ENCODE measurements at places on chromosomes 6 and 20.

DNA sequence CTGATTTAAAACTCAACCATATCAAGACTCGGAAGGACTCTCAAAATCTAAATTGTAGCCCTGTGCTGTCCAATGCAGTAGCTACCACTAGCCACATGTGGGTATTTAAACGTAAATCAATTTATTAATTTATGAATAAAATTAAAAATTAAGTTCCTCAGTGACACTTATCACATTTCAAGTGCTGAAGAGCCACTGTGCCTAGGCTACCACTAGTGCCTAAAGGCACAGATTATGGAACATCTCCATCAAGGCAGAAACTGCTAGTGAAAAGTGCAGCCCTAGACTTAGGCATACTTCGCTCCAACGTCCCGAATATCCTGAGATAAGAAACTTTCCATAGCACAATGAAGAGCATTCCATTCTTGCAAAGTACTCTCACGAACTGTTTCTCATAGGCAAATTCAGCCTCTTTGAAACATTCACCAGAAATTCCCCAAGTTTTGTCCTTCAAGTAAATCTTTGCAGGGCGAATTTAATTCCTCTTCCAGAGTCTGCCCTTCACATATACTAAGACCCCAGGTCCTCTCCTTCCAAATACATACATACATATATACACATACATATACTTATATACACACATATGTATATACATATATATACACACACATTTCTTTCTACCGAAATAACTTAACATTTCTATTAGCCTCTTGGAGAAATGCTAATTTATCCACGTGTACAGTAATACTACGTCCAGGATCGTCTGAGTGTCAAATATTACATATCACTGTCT is 1.3 kb downstream of the SUPT3H start:
- DNase-seq, result peak; percentile 30

DNA sequence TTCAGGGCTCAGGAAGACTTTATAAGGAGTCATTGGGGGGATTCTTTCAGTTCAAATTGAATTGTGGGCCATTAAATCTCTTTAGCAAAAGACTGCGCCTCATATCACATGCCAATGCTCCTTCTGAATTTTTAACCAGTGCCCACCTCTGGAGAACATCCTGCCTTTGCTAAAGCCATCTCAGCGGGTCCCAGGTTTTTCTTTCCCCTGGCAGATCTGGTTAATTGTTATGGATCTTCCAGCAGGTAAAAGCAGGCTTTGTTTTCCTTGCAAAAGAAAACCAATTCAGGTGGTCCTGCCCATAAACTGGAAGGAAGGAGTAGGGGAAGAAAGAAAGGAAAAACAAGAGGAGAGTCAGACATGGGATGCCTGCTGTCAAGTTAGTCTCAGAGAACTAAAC is 298.2 kb downstream of the LRFN2 start:
- no peak for DNase-seq

- no peak for DNase-seq
These were observed 4.1 kb upstream of the DLL1 start for GRCh38 chr6:170294813-170295509.

DNA sequence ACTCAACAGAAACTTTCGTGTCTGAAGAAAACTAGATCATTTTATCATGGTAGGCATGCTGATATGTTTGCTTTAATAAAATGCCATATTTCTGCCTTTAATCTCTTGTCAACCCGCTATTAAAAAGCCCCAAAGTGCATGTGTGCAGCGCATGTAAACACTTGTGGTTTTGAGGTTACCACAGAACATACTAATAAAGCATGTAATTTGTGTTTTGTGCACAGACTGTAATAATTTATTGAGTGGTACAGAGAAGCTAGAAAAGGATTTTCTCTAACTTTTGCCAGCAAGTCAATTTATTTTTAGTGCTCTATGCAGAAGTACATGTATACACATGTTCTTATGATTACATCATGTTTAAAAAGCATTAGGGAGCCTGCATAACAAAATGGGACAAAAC is 349.9 kb upstream of the SLC35B3 start:
- no peak for DNase-seq

DNA sequence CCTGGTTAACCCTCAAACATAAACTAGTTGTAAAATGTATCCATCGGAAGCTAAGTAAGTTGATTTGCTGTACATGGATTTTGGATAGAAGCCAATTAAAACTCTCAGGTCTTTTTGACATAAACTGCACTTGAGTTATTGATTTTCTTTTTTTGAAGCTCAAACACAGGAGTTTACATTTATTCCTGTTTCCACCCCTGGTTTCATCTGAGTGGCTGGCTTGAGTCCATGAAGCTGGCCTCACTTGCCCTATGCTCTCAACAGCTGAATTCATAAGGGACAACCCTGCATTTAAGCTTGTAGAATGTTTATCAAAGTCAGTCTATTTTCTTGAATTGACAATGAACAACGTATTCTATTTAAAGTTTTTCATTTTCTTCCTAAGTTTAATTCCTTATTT is 58.1 kb upstream of the PLEKHG1 start:
- no peak for DNase-seq

- peak; percentile 43 for DNase-seq
These were observed 39.7 kb downstream of the NTSR1 start for GRCh38 chr20:62748311-62748710.

GRCh38 chr6:41199552-41200246 is 1.2 kb downstream of the TREML2 start:
- no peak for DNase-seq

DNA sequence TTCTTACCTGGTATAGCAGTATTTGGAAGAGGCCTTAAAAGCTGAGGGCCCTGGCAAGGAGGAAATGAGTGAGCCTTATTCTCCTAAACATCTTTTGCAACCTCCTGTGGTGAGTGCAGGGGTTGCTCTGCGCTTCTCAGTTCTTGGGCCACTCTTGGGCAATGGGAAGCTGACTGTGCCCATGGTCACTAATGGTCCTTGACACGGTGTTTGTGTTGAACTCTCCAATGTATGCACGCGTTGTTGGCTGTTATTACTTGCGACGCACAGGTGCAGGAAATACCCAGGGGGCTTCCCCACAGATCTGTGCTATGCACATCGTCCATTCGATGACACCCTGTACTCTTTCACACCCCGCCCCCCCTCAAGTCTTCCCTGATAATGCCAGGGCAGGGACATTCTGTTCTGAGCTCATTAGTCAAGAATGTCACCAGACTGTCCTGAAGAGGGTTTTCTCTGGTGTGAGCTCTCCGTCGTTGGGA is 79.7 kb downstream of the EDN1 start:
- peak; percentile 86 for DNase-seq

DNA sequence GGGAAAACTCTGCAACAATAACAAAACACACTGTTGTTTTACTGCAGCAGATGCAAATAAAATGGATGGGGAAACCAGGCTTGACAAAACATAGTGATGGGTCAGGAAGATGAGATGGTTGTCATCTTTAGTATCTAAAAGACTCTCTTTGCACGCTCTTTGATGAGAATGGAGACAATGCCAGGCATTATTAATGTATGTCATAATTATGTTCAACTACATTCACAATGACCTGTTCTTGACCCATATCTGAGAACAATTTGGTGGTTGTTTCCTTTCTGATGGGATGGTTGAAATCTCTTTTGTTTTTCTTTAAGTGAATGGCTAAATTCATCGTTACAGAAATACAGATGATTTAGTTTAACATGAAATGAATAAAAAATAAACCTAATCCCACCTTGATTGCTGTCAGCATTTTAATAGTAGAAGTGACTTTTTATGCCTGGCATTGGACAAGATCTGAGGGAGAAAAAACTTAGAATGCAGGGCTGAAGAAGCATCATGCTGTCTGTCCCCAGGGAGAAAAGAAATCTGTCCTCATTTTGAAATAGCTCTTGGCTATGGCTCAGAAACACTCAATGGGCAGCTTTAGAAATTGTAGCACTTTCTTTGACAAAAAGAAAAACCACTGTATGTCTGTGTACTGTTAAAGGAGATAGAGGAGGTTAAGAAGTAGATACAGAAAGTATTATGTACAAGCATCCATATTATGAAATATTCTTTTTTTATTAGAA is 12.4 kb upstream of the GRIK2 start:
- DNase-seq, result no peak

GRCh38 chr6:6714953-6715352 is 126.4 kb downstream of the LY86 start:
- peak; percentile 56 for DNase-seq

DNA sequence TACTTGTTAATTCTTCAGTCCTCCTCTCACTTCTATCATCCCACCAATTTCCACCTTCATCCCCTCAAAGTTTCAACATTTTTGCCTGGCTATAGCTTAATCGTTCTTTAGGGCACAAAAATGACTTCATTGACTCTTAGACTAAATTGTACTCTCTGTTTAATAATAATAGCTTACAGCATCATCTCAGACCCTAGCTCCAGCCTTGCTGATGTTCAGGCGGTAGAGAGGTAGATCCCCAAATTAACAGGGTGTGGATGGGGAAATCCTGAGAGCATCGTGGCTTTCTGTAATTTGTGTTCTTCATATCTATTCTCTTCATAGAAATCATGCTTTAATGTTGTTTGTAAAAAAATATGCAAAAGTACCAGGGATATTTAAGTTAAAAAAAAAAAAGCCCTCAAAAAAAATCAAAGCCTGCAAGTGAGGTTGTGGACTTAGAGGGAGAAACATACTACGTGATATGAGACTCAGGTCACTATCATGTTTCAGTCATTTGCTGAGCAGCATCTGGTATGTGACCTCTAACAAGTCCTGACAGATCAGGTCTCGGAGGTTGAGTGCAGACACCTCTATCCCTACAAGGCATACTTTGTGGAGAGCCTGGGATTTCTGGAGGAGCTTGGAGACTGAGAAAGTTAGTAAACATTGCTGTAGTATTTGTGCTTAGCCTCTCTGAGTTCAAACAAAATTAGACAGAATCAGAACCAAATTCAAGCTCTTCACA is 1063.3 kb upstream of the CITED2 start:
- no peak for DNase-seq

DNA sequence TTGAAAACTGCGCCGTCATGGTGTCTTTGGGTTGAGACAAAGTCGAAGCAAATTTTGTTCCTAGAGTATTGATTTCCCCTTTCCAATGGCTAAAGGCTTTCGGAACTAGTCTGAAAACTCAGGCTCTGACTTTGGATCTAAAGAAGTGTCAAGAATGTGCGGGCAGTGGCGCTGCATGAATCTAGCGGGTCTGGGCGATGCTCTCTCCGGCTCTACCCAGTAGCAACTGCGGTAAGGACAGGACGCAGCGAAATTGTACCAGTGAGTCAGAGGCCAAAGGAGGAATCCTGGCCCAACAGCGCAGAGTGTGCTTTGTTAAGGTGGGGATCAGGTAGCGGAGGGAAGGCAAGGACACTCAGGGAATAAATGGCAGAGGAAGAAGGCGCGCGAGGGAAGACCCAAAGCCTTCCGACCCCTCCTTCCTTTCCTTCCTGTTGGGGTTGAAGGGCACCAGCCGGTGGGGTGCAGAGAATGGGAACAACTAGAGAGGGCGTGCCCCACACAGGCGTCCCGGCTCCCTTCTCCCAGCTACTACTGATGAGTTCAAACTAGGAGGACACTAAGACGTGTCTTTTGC is 32.1 kb downstream of the HLA-F start:
- no peak for DNase-seq

DNA sequence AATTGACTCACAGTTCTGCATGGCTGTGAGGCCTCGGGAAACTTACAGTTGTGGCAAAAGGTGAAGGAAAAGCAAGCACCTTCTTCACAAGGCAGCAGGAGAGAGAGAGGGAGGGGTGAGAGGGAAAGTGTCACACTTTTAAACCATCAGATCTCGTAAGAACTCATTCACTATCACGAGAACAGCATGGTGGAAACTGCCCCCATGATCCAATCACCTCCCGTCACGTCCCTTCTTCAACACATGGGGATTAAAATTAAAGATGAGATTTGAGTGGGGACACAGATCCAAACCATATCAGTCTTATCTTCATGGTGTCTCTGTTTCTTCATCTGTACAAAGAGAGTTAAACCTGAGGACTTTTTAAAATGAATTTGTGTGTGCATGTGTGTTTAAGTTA is 13.7 kb upstream of the BTN1A1 start:
- DNase-seq, result no peak

DNA sequence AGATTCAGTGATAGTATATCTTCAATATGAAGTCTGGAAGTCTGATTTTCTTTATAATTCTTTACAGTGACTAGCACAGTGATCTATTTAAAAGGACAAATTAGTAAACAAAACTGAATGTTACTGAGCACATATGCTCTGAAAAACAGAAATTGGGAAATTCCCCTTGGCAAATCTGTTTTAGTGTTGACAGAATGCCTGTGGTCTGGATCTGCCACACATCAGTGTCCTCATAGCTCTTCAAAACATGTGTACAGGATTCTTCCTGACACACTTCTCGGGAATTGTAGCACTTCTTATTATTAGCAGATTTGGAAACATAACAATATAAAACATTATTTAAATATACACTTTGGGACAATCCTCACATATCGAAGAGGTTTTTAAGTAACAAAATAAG is 354.3 kb downstream of the COL12A1 start:
- DNase-seq, result no peak

- no peak for DNase-seq
These were observed 11.4 kb downstream of the TEAD3 start for GRCh38 chr6:35485402-35485877.

GRCh38 chr6:69265090-69265489 is 531.7 kb downstream of the LMBRD1 start:
- no peak for DNase-seq

GRCh38 chr6:52103623-52104022 is 16.2 kb upstream of the PKHD1 start:
- DNase-seq, result no peak

DNA sequence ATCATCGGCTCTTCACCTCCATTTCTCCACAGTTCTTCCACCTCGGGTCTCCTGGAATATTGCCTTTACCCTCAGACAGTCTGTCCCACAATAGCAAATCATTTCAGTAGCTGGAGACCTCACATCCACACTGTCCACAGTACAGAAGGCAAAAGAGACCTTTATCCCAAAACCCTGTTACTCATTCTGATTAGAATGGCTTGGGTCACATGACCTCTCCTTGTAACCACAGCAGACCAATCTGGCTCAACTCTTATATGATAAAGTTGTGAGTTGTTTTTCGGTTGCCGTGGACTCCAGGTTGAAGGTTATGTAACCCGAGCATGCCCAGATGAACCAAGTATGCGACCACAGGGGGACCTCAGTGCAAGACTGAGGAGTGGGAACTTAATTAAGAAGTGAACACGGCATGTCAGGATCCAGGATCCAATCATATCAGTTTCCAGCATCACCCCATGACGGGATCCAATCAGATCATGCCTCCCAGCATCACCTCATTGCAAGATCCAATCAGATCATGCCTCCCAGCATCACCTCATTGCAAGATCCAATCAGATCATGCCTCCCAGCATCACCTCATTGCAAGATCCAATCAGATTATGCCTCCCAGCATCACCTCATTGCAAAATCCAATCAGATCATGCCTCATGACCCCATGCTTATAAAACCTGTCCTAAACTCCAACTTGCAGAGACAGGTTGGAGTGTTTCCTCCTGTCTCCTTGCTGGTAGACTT is 68.7 kb downstream of the LY86 start:
- no peak for DNase-seq
